ENCODE measurements at places on chromosomes 7 and 10. TPM values are rescaled to one million over a fixed set of nuclear protein-coding genes. Genes with fewer than 3 reads are reported as not detected.

UCMA gene
- total RNA-seq, result not detected

EVX1 gene
- 0.35 TPM for total RNA-seq

AKR1C3 gene
- 24.0 TPM for total RNA-seq

DNA sequence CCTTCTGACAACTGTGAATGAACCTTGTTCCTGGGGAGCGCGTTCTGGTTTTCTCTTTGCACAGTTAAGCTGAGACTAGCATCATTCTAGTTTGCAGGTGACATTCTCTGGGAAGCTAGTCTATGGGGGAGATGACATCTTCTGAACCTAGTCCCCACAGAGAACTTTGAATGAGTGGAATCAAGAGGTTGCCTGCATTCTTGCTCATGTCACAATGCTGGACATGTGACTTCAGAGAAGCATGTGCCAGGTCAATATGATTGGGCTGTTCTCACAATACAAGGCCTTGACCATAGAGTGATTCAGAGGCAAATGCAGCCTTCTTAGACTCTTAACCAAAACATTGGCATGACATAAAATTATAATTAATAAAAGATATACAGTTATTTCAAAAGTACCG is 22.1 kb downstream of the KLLN start:
- DNase-seq, result no peak

- peak; percentile 90 for DNase-seq
Measured at GRCh38 chr7:135678612-135679575, 16.6 kb downstream of the STMP1 start.

DNA sequence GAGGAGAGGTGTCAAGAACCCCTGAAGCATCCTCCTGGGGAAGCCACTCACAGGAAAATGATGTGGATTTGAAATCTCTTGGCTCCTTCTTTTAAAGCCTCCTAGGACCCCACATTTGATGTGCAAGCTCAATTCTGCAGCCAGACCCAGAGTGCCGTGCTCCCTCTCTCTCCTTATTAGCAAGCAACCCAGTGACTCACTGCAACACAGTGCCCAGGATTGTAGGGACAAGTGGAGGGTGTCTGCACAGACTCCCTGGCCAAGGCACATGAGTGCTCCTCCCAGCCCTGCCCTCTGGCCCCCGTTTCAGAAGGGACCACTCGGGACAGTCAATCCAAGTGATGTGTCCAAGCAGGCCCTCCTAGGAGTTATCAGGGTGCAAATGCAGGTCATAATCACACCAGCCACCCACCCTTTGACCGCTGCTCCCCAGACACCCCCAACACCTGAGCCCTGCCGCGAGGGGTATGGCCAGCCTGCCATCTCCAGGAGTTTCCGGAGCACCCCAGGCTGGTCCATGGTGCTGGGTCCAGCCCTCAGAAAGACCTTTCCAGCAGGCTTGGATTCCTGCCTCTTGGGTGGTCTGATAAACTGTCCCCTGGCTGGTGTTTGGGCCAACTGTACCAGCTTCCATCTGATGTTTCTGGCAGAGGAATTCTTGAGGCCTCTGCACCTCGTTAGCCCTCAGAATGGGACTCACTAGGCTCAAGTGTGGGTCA is 54.5 kb upstream of the CXCL12 start:
- no peak for DNase-seq

- DNase-seq, result peak; percentile 6
Measured at GRCh38 chr7:15643000-15643705, 43.3 kb downstream of the MEOX2 start.

DNA sequence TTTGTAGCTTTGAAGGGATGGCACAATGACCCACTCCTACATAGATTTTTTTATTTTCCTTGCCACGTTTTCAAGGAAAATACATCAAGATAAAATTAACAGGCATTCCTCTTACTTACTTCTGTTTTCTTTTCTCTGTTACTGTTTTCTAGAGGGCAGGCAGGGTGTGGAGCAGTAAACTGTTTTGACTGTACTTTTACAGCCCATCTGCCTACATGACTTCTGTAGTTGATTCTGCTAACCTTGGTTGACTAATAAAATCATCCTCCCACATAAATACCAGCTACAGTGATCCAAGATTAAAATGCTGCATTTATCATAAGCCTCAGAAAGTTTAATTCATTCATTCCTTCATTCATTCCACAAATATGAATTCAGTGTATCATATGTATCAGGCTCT is 158.5 kb downstream of the TRIL start:
- no peak for DNase-seq
